ENCODE measurements at places on chromosomes 7 and 10.
A peak's percentile ranks its signal among the peaks of the same experiment; 100 is the strongest.

DNA sequence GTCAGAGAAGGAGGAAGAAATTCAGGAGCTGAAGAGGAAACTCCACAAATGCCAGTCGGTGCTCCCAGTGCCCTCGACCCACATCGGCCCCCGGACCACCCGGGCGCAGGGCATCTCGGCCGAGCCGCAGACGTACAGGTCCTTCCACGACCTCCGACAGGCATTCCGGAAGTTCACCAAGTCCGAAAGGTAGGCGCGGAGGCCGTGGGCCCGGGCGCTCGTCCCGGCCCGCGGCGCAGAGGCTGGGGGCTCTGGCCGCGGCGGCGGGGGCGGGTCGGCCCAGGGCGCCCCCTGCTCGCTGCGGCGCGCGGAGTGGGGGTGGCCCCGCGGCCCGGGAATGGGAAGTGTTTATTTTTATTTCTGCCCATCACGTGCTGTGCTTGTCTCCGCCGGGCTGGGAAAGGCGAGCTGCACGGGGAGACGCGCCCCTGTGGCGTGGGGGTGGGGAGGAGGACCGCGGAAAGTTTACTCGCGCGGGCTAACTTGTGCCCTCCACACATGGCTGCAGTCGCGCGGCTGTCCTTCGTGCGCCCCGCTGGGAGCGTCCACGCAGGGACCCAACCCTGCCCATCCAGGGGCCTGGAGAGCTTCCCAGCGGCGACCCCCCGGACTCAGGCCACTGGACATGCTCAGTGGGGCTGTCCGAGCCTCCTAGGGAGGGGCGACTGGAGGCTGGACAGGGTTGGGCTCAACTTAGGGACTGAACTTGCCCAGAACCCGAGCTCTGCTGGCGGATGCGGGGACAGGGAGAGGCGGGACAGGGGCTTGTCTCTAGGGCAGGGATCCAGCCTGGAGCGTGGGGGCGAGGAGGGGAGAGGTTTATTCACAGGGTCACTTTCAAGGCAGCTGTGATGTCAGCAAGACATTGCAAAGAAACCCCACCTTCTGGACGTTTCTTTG, 82.6 kb upstream of the PRKG1 start:
- peak; percentile 44 for DNase-seq
- no peak overlapping the region for H3K27ac ChIP-seq
- H3K36me3 ChIP-seq: no peaks in the 10 kb centered on the region
- no peaks in the 10 kb centered on the region for H3K4me1 ChIP-seq

- H3K36me3 ChIP-seq: peaks cover 13% of the 10 kb centered on the region
- no peaks in the 10 kb centered on the region for H3K4me1 ChIP-seq
- H3K4me3 ChIP-seq: no peak overlapping the region
- peak; percentile 45 for DNase-seq
- H3K27me3 ChIP-seq: no peaks in the 10 kb centered on the region
Measured at GRCh38 chr7:158646766-158647474, 57.7 kb downstream of the NCAPG2 start.

GRCh38 chr7:121020989-121021969, 32.8 kb downstream of the CPED1 start:
- H3K27ac ChIP-seq: no peak overlapping the region
- H3K4me1 ChIP-seq: no peaks in the 10 kb centered on the region
- H3K27me3 ChIP-seq: no peaks in the 10 kb centered on the region
- no peaks in the 10 kb centered on the region for H3K36me3 ChIP-seq

- H3K4me1 ChIP-seq: no peaks in the 10 kb centered on the region
- H3K27me3 ChIP-seq: no peaks in the 10 kb centered on the region
- H3K36me3 ChIP-seq: no peaks in the 10 kb centered on the region
Measured at GRCh38 chr7:128796327-128796726, 4.6 kb downstream of the CCDC136 start.

- no peak for DNase-seq
- no peaks in the 10 kb centered on the region for H3K36me3 ChIP-seq
- no peak overlapping the region for H3K4me3 ChIP-seq
- no peaks in the 10 kb centered on the region for H3K4me1 ChIP-seq
- no peak overlapping the region for H3K27ac ChIP-seq
Measured at GRCh38 chr10:28841625-28842024, 164.3 kb downstream of the BAMBI start.

DNA sequence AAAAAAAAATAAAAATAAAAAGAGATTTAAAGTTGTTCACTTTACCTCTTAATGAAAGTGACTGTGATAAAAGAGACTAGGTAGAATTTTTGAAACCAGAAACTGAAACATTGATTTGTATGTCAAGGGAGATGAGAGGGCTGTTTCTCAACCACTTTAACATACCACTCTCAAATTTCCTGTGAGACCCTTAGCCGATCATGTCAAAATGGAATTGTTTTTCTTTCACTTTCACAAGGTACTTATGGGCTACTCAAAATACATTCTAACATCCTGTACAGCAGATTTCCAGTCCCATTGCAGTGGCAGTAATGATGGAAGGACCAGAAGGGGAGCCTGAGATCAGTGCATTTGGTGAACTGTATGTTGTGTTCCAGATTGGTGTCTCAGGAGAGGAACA, 261.2 kb downstream of the PPP1R3A start:
- H3K4me3 ChIP-seq: no peak overlapping the region
- no peaks in the 10 kb centered on the region for H3K4me1 ChIP-seq
- no peaks in the 10 kb centered on the region for H3K36me3 ChIP-seq
- H3K27ac ChIP-seq: no peak overlapping the region
- no peaks in the 10 kb centered on the region for H3K27me3 ChIP-seq

DNA sequence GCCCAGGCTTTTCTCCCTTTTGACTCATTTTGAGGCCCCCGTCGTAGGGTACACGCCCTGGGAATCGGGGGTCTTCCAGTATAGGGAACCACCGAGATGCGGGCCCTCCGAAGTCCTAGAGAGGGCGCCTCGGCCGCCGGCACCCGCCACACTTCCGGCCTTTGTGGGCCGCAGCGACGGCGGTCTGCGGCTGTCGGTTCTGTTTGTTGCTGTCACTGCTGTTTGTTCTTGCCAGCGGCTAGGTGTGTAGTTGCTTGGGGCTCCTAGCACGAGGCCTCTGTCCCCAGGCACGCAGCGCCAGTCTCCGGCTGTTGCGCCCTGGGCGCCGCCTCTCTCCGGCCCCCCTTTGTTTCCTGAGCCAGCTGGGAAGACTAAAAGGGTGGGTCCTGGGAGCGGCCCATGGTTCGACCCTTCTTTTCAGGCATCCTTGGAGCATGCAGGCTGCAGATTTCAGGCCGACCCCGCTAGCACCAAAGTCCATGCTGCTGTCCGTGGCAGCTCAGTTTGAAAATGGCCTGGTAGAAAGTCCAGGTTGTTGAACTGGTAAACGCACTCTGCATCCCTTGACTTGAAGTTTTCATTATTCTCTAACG, 17.8 kb upstream of the ZKSCAN1 start:
- no peaks in the 10 kb centered on the region for H3K36me3 ChIP-seq
- H3K4me3 ChIP-seq: peak overlapping the region; percentile 50
- no peaks in the 10 kb centered on the region for H3K27me3 ChIP-seq
- no peaks in the 10 kb centered on the region for H3K4me1 ChIP-seq
- H3K27ac ChIP-seq: no peak overlapping the region

GRCh38 chr7:33806298-33807154, 98.8 kb upstream of the BMPER start:
- H3K4me3 ChIP-seq: no peak overlapping the region
- H3K27ac ChIP-seq: no peak overlapping the region
- peaks cover 16% of the 10 kb centered on the region for H3K4me1 ChIP-seq
- no peaks in the 10 kb centered on the region for H3K36me3 ChIP-seq
- no peaks in the 10 kb centered on the region for H3K27me3 ChIP-seq

DNA sequence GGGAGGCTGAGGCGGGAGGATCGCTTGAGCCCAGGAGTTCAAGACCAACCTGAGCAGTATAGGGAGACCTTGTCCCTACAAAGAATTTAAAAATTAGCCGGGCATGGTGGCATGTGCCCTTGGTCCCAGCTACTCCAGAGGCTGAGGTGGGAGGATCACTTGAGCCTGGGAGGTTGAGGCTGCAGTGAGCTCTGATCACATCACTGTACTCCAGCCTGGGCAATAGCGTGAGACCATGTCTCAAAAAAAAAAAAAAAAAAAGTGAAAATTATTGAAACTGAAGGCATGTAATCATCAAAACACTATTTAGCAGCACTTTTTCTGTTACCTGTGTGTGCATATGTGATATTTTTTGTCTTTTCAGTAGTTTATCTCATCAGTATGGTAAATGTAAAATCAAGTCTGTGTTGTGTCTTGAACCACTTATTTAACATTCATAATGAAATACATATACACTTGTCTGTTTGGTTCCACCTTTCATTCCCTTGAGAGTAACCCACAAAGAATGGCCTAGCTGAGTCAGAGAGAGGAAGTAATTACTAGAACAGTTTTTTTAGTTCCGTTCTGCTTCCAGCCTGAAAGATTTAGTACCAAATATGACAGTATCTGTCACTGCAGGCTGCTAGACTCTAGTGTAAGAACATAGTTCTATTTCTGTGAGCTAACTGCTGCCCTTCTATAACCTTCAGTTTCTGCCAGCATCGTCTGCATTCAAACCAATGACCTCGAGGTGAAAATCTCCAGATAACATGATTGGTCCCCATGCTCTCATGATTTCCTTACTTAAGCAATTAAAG, 68.6 kb downstream of the MMRN2 start:
- H3K36me3 ChIP-seq: no peaks in the 10 kb centered on the region
- no peaks in the 10 kb centered on the region for H3K4me1 ChIP-seq
- H3K4me3 ChIP-seq: no peak overlapping the region
- H3K27ac ChIP-seq: no peak overlapping the region
- DNase-seq: no peak

GRCh38 chr7:91929463-91929862, 11.2 kb upstream of the AKAP9 start:
- no peaks in the 10 kb centered on the region for H3K36me3 ChIP-seq
- H3K4me1 ChIP-seq: no peaks in the 10 kb centered on the region
- DNase-seq: no peak
- no peak overlapping the region for H3K4me3 ChIP-seq
- no peak overlapping the region for H3K27ac ChIP-seq
- no peaks in the 10 kb centered on the region for H3K27me3 ChIP-seq

GRCh38 chr10:114879541-114880158, 58.1 kb downstream of the FHIP2A start:
- peak; percentile 80 for DNase-seq
- no peak overlapping the region for H3K27ac ChIP-seq
- no peak overlapping the region for H3K4me3 ChIP-seq
- H3K27me3 ChIP-seq: no peaks in the 10 kb centered on the region
- H3K4me1 ChIP-seq: peaks cover 9% of the 10 kb centered on the region

- no peaks in the 10 kb centered on the region for H3K36me3 ChIP-seq
- no peaks in the 10 kb centered on the region for H3K27me3 ChIP-seq
- peak overlapping the region; percentile 68 for H3K27ac ChIP-seq
Measured at GRCh38 chr7:131110297-131111080, 217.2 kb upstream of the MKLN1 start.

- H3K4me3 ChIP-seq: no peak overlapping the region
- H3K27me3 ChIP-seq: no peaks in the 10 kb centered on the region
- no peaks in the 10 kb centered on the region for H3K4me1 ChIP-seq
Measured at GRCh38 chr10:69474742-69475432, 23.6 kb downstream of the TSPAN15 start.

- no peak overlapping the region for H3K4me3 ChIP-seq
- H3K27me3 ChIP-seq: no peaks in the 10 kb centered on the region
- H3K36me3 ChIP-seq: no peaks in the 10 kb centered on the region
- H3K27ac ChIP-seq: no peak overlapping the region
Measured at GRCh38 chr10:132098539-132099388, 33.0 kb downstream of the JAKMIP3 start.

GRCh38 chr7:87083865-87084519, 24.5 kb upstream of the ELAPOR2 start:
- no peaks in the 10 kb centered on the region for H3K27me3 ChIP-seq
- H3K4me1 ChIP-seq: no peaks in the 10 kb centered on the region
- no peak for DNase-seq
- no peak overlapping the region for H3K27ac ChIP-seq
- H3K4me3 ChIP-seq: no peak overlapping the region

GRCh38 chr7:134024739-134025138, 102.4 kb upstream of the LRGUK start:
- H3K27me3 ChIP-seq: no peaks in the 10 kb centered on the region
- H3K27ac ChIP-seq: no peak overlapping the region
- H3K4me3 ChIP-seq: no peak overlapping the region

- H3K4me1 ChIP-seq: no peaks in the 10 kb centered on the region
- no peaks in the 10 kb centered on the region for H3K27me3 ChIP-seq
- H3K36me3 ChIP-seq: no peaks in the 10 kb centered on the region
- DNase-seq: no peak
Measured at GRCh38 chr7:96968981-96969380, 36.4 kb upstream of the DLX6 start.

- no peaks in the 10 kb centered on the region for H3K36me3 ChIP-seq
- DNase-seq: no peak
- H3K27ac ChIP-seq: no peak overlapping the region
- H3K4me3 ChIP-seq: no peak overlapping the region
- no peaks in the 10 kb centered on the region for H3K27me3 ChIP-seq
Measured at GRCh38 chr10:20776384-20777118, 120.6 kb downstream of the NEBL start.

GRCh38 chr10:84416245-84416555, 87.8 kb downstream of the CCSER2 start:
- no peak overlapping the region for H3K27ac ChIP-seq
- no peaks in the 10 kb centered on the region for H3K4me1 ChIP-seq
- H3K36me3 ChIP-seq: no peaks in the 10 kb centered on the region
- DNase-seq: no peak
- no peaks in the 10 kb centered on the region for H3K27me3 ChIP-seq
- no peak overlapping the region for H3K4me3 ChIP-seq

DNA sequence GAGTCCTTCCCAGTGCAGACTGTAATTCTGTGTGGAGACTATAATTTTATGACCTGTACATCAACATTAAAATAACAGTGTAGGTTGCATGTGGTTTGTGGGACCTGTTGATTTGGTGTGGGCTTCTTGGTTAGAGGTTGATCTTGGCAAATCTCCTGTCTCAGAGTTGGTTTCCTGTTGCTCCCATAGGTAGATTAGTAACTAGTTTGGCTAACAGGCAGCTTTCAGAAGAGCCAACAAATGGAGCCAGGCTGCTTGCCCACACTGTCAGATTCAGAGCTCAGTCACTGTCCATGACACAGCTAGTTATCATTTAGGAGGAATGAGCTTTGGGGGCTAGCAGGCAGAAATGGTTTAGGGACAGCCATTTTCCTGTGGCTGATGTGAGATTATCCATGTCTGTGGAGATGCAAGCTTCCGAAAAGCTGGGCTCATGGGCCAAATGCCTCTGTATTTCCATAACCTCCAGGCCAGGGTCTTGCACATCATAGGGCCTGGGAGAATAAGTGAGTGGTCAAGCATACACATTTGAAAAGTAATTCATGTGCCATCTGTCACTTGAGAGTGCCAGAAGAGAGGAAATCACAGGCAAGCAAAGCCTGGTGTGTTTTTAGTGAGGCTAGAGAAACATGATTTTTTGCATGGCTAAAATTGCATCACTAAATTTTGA, 33.4 kb downstream of the CCM2 start:
- no peaks in the 10 kb centered on the region for H3K4me1 ChIP-seq
- H3K27ac ChIP-seq: no peak overlapping the region
- no peaks in the 10 kb centered on the region for H3K36me3 ChIP-seq
- H3K27me3 ChIP-seq: no peaks in the 10 kb centered on the region
